ENCODE measurements at places on chromosomes 3 and 15.

- peak; percentile 6 for DNase-seq
These were observed 187.1 kb downstream of the ALCAM start for GRCh38 chr3:105553851-105554250.

- no peak for DNase-seq
These were observed 614 bp downstream of the CHCHD6 start for GRCh38 chr3:126704494-126705214.

DNA sequence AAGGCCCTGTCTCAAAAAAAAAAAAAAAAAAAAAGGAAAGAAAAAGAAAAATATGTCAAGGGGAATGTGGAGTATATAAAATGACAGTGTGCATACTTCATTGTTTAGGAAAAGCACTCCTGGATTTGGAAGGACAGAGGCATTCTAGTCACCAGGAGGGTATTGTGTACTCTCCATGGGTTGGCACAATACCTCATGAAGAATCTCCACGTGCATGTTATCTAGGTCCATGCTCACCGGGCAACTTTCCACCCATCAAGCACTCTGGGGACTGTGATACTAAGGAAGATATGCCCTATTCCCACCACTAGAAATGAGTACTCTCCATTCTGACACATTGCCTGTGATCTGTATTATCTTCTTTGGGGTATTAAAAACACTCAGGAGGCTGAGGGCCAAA, 15.4 kb upstream of the KPNA1 start:
- DNase-seq = no peak

- DNase-seq = no peak
These were observed 199.7 kb downstream of the ARRDC4 start for GRCh38 chr15:98160236-98160635.

- DNase-seq = no peak
These were observed 22.8 kb upstream of the RPL29 start for GRCh38 chr3:52018319-52019000.

- DNase-seq = no peak
These were observed 182.2 kb downstream of the GABRB3 start for GRCh38 chr15:26590676-26591075.

GRCh38 chr3:88090681-88091080, 31.6 kb downstream of the ZNF654 start:
- DNase-seq = no peak

GRCh38 chr3:172855037-172855436, 104.5 kb downstream of the ECT2 start:
- DNase-seq = no peak

- no peak for DNase-seq
These were observed 5.4 kb downstream of the TUBGCP5 start for GRCh38 chr15:23033979-23034378.

- DNase-seq = no peak
These were observed 373.1 kb downstream of the MFSD1 start for GRCh38 chr3:159174715-159175692.

DNA sequence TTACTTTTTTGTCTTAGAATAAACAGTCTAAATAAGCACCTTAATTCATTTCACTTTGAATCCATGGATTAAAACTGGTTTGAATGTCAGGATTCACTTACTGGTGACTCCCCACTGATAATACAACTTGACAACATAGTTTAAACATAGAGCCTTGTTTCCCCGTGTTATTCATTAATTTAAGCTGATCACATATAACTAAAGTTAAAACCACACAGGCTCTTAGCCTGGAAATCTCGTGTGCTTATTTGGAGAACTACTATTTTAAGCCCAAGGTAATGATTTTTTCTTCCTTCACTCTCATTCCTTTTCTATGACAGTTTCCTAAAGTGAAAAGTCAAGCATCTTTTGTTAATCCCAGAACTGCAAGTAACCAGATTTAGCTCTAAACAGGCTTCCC, 64.2 kb downstream of the HACD2 start:
- no peak for DNase-seq

DNA sequence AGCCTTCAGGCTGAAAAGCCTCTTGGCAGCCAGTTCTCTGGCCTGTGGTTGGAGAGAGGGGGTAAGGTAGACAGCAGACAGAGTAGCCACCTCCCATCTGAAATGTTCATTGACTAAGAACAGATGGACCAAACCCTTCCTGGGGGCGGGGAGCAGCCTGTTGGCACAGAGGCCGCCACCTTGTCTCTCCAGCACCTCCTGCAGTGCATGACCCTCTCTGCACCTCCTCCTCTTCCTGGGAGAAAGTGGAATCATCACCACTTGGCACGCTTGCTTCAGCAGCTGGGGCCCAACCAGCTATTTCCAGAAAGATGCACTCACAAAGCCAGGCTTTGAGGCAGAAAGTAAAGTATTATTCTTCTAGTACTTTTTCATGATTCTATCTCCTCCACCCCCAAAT, 313.4 kb upstream of the CHRM5 start:
- no peak for DNase-seq

- DNase-seq = no peak
These were observed 118.0 kb upstream of the DPH6 start for GRCh38 chr15:35663956-35664355.

DNA sequence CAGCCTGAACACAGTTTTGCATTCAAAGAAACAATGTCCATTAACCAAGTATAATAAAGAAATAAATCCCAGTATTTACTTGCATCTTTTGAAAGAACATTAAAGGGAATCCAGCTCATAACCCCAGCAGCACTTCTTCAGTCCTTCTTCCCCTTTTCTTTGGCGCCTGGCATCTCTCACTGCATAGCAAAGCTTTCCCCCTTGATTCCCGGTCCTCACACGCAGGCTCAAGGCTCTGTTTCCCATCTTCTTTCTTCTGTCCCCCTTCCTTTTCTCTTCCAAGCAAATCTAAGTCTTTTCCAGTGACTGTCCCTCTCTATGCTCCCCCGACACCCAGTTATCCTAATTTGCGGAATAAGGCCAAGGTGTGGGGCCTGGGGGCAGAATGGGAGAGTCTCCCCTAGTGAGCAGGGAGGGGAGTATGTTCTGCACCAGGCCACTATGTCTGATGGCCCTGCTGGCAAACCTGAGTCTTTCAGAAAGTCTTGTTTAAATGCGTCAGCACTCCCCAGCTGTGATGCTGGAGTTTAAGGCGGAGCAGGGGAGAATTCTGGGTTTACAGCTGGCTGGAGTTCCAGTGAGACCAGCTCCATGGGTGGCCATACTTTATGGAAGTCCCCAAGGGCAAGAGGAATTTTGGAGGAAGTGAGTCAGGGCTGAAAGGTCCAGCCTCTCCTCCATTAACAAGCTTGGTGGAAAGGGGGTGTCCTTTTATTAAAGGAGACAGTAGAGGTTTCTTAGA, 42.1 kb downstream of the GOLGA6A start:
- peak; percentile 18 for DNase-seq

GRCh38 chr3:184441202-184441900, 61.5 kb downstream of the CHRD start:
- DNase-seq = no peak

- no peak for DNase-seq
These were observed 73.0 kb downstream of the LIPC start for GRCh38 chr15:58504674-58505234.

GRCh38 chr3:127746400-127747057, 73.8 kb downstream of the ABTB1 start:
- DNase-seq = no peak

DNA sequence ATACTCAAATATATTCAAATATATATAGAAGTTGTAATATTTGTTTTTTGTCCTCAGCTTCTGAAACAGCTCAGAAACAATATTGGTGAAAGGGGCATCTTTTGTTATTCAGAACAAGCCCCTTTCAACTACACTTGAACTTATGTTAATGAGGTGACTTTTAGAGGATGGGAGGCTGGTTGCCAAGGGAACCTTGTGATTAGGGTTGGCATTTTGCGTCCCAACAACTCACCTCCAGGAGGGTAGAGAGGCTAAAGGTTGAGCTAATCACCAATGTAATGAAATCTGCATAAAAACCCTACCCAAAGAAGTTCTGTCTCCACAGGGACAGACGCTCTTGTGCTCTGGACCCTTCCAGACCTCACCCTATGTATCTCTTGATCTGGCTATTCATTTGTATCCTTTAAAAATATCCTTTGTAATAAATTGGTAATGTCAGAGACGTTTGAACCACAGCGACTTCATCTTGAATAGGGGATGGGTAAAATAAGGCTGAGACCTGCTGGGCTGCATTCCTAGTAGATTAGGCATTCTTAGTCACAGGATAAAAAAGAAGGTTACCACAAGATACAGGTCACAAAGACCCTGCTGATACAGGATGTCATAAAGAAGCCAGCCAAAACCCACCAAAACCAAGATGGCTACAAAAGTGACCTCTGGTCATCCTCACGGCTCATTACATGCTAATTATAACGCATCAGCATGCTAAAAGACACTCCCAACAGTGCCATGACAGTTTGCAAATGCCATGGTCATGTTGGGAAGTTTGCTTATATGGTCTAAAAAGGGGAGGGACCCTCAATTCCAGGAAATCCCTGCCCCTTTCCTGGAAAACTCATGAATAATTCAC, 111.1 kb downstream of the FMN1 start:
- no peak for DNase-seq

DNA sequence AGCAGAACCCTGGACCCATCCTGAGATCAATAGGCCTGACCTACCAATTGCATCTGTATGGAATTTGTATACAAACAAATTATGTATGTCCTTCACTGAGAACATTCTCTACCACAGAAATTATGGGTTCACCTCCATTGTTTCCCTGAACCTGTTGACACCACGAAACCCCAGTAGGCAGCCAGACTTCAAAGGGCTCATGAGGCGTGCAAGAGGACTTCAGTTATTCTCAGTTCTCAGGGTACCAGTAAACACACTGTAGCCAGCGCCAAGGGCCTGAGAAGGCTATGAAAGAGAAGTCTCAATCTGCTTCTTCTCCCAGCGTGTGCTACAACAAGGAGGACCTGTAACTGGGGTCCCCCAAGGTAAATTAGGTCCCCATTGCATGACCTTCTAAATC, 254.9 kb upstream of the GOLGA6L4 start:
- DNase-seq = no peak

DNA sequence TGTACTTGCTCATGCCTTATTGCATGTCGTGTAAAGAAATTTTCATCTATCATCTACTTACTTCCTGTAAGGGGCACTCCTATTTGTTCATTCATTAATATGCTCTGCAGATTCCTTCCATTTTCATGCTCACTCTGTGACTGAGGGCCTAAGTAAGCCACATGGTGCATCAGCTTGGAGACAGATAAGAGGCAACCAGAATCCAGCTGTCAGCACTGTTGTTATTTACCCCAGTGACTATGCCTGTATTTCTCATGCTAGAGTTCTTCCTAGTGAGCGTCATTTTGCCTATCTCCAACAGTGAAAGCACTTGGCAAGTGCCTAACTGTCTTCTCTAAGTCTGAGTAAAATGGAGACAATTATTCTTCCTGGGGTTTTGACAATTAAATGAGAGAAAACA, 124.8 kb upstream of the ABI3BP start:
- DNase-seq = no peak

DNA sequence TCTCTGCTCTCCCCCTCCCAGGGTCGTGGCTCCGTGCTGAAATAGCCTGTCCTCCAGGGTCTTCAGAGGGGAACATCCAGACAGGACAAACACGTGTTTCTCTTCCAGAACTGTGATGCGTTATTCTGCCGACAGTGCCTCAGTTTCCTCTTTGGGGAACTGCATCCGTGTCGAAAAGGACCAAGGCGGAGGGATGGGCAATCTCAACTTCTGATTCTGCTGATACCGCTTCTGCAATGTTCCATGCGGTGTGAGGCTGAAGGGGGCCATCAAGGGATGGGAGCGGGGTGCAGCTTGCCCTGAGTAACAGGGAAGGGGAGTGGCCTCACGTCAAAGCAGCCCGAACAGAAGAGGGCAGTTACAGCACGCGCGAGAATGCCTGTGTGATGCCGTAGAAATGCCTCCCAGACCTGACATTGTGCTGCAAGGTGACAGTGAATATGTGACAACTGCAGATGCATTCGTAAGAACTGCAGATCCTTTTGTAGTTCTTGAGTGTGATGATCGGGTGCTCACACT, 275.7 kb downstream of the SHQ1 start:
- no peak for DNase-seq

GRCh38 chr15:84911879-84912660, 27.6 kb downstream of the SLC28A1 start:
- DNase-seq = peak; percentile 78

DNA sequence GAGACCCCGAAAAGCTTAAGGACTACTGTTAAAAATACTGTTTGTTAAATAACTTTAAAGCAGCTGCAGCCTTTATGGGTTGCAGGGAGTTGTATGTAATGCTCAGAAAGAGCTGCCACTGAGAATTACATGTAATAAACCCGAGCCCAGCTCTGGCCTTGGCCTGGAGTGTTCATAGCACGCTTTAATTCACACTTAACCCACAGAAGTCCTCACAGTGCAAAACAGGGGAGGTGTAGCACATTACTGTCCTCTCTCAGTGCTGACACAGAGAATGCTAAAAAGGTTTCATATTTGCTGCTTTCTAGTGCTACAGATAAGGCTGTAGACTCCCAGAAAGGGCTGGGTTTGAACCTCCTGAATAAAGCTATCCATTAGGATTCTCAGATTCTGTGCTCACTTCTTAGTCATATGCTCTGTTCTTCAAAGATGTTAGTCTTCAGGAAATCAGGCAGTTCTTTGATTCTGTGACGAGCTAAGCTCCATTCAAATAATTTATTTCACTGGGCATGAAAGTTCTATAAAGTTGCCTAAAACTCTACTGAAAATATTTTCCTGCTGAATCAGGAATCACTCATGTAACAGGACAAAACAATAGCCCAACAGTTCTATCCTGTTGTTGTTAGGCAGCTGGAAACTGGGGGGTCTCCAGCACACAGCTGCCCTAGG, 108.0 kb downstream of the SENP2 start:
- DNase-seq = no peak

GRCh38 chr3:158863247-158863646, 61.4 kb downstream of the MFSD1 start:
- DNase-seq = no peak

DNA sequence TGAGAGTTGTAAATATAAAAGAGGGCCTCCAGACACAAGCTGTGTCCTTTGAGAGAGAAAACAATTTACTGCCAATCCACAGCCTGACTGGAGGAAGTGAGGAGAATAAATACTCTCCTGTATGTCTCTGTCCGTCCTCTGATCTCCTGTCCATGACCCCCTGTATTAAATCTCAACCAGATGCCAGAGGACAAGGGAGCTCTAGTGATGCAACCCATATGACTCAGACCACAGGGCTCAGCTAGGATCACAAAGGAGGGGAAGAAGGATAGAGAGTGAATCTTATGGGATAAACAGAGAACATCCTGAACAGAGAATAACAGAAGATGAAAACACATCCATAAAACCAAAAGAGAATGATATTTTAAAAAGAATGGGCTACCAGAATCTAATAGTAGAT, 482.6 kb downstream of the PLOD2 start:
- DNase-seq = no peak

DNA sequence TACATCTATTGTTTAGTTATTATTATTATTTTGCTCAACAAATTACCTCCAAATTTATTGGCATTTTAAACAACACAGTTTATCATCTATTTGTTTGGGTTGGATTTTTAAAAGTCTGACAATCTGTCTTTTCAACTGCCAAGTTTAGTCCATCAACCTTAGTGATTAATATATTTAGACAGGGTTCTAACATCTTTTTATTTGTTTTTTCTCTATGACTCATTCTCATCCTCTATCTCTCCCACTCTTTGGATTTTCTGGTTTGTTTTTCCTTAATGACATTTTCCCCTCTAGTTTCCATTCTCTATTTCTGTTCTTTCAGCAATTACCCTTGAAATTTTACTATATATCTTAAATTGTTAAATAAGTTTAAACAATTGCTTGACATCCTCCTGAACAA, 41.9 kb downstream of the EMC4 start:
- DNase-seq = no peak

Measured in amniotic stem cell (primary cell).